ENCODE measurements at places on chromosomes 7 and 10.

- DNase-seq: no peak
Measured at GRCh38 chr10:101021239-101021638, 9.7 kb downstream of the PDZD7 start.

DNA sequence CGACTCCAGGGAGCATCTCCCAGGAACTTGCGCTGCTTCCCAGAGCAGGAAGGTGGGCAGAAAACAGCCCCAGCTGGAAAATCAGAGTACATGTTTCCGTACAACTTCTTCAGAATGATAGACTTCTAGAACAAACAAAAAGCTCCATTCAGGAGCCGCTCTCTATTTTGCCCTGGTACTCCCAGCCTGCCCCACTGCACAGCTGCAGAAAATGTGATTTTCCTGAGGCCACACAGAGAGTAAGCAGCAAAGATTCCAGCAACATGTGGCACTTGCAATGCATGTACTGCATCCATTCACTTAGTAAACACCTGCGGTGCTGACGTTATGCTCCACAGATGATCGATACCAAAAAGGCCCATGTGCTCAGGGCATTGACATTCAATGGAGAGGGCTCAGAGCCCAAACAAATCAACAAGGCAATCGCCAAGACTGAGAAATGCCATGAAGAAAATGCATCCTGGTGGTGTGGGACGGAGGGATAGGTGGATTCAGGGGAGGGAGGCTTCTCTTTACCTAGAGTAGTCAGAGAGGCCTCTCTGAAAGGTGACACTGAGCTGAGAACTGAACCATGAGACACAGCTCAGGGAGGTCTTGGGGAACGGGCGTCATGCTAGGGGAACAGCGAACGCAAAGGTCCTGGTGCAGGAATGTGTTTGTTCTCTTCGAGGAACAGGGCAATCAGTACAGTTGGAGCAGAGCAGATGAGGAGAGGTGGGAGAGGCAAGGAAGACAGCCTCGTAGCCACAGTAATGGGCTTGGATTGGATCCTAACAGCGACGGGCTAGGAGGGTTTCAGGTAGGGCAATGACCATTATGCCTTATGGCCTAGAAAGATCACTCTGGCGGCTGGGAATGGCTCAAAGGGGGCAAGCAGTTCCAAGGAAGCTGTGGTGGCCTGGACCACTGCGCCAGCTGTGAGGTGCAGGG, 35.3 kb upstream of the DUSP5 start:
- DNase-seq: no peak

DNA sequence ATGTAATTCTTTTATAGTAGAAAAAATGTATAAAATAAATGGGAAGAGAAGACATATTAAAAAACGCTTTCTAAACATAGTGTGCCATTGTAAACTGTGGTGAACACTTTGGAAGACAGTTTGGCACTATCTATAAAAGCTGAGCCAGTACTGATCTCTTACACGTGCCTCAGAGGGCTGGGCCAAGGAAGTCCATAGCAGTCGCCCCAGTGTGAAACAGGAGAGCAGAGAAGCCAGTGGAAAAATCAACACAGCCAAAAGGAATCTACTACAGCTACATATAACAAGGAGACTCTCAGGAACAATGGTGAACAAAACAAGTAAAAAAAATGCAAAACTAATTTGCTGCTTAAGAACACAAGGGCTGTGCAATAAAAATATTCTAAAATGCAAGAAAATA, 20.6 kb downstream of the SEPHS1 start:
- DNase-seq: no peak

GRCh38 chr10:34736976-34737771, 77.9 kb downstream of the PARD3 start:
- no peak for DNase-seq

- DNase-seq: no peak
Measured at GRCh38 chr7:109456116-109456515, 886.4 kb downstream of the DNAJB9 start.

GRCh38 chr10:13372524-13372923, 24.4 kb upstream of the SEPHS1 start:
- no peak for DNase-seq

- DNase-seq: no peak
Measured at GRCh38 chr7:3078514-3078913, 34.8 kb upstream of the CARD11 start.

DNA sequence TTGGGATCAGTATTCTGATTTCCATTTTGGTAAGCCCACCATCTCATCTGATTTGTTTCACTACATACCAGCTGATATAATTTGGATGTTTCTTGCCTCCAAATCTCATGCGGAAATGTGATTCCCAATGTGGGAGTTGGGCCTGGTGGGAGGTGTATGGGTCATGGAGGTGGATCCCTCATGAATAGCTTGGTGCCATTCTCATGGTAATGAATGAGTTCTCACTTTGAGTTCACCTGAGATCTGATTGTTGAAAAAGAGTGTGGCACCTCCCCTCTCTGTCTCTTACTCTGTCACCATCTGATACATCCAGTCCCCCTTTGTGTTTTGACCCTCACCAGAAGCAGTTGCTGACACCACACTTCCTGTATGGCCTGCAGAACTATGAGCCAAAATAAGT, 347.3 kb downstream of the ARL4A start:
- no peak for DNase-seq

GRCh38 chr10:128629111-128630096, 503.2 kb upstream of the MKI67 start:
- DNase-seq: no peak

DNA sequence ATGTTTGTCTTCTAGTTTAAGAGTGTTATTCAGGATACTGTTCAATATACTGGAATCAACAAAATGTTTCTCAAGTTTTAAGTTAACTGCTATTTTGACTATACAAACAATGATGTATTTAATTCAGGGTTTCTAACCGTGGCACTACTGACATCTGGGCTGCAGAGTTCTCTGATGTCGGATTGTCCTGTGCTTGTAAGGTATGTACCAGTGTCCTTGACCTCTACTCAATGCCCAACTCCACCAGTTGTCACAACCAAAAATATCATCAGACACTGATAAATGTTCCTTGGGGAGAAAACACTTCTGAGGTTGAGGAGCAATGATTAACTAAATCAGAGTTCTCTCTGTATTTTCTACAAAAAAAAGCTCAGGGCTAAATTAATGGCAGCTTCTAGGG, 301.5 kb downstream of the PARD3 start:
- DNase-seq: no peak

All from stimulated activated CD4-positive, alpha-beta T cell treated with anti-CD3 and anti-CD28 coated beads, TNF-alpha, amount 100 ng/mL, for 24 hours (primary cell).